ENCODE measurements at places on chromosomes 11 and 22. TPM values are rescaled to one million over a fixed set of nuclear protein-coding genes. Genes with fewer than 3 reads are reported as not detected.

ANGPTL5 gene
- not detected for total RNA-seq

GRCh38 chr11:20207781-20208621 lies 47.7 kb upstream of the DBX1 start:
- peaks cover 70% of the 10 kb centered on the region for H3K27me3 ChIP-seq
- H3K4me3 ChIP-seq, result no peak overlapping the region
- DNase-seq, result no peak
- peaks cover 2% of the 10 kb centered on the region for H3K36me3 ChIP-seq
- no peak overlapping the region for H3K27ac ChIP-seq

DNA sequence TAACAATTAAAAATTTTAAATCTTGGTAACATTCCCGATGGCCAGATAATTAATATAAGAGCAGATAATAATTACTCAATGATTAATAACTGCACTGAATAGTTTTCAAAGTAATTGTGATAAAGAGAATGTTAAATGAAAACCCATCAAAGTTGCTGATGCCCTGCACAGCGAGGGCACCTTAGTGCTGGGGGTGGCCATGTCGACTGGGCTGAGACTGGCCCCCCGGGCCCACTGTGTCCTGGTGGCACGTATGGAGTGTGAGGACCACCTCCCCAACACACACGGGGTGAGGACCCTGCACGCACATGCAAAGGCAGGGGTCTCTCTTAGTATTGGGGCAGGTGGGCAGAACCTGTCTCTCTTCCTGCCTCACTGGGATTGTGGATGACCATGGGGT lies 15.1 kb upstream of the CCDC188 start:
- no peak overlapping the region for H3K27ac ChIP-seq
- H3K4me3 ChIP-seq, result no peak overlapping the region
- DNase-seq, result no peak
- no peaks in the 10 kb centered on the region for H3K4me1 ChIP-seq

DNA sequence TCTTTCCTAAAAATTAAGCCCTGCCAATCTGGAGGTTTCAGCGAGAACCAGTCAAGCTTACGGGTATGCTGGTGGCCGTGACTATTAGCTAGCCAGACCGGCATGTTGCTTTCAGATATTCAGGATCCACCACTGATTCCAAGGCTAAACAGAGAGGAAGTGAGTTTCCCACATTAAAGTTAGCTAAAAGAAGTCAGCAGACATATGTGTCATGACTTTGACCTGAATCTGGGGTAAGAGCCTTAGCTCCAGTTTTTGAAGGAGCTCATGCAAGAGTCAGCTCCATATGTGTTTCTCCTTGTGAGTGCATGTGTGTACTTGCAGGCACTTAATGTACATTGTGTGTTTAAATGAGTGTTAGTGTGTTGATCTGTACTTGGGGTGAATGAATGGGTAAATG lies 1.4 kb downstream of the ZFPL1 start:
- peaks cover 44% of the 10 kb centered on the region for H3K4me1 ChIP-seq
- peaks cover 36% of the 10 kb centered on the region for H3K36me3 ChIP-seq
- DNase-seq, result no peak
- peak overlapping the region; percentile 98 for H3K4me3 ChIP-seq

DNA sequence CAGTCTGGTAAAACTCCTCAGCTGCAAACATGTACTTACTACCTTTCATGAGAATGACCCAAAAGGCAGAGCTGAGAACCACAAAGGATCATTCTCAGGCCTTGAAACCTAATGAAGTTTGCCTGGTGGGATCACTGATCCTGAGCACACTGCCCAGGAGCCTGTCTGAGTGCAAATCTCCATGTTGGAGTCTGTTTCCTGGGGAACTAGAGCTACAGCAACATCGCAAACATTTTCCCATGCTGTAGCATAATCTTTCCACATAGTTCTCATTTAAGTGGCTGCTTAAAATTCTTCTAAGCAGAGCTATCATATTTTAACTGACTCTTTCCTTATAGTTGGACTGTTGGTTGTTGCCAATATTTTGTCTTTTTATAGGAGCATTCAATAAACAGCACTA lies 58.5 kb downstream of the GUCY1A2 start:
- no peaks in the 10 kb centered on the region for H3K36me3 ChIP-seq
- DNase-seq, result no peak
- no peaks in the 10 kb centered on the region for H3K4me1 ChIP-seq
- H3K27me3 ChIP-seq, result no peaks in the 10 kb centered on the region

- peaks cover 37% of the 10 kb centered on the region for H3K4me1 ChIP-seq
- H3K27ac ChIP-seq, result peak within 1 kb of the TSS; percentile 96
- peak within 1 kb of the TSS; percentile 87 for H3K4me3 ChIP-seq
- peaks cover 24% of the 10 kb centered on the region for H3K36me3 ChIP-seq
- no peaks in the 10 kb centered on the region for H3K27me3 ChIP-seq
- DNase-seq, result peak; percentile 95
Observed at GRCh38 chr22:39013942-39014722, at the start of gene APOBEC3C. Gene APOBEC3C (plus strand): TSS chr22:39014257. CDS start chr22:39014363, 106 bp downstream.
